Stimulated activated CD4-positive, alpha-beta T cell treated with anti-CD3 and anti-CD28 coated beads, Interleukin-12 subunit alpha, Interleukin-12 subunit beta, amount 100 ng/mL, for 48 hours (primary cell): ENCODE measurements at places on chromosomes 3 and 15.

GRCh38 chr3:76500746-76501275, 539.1 kb upstream of the ROBO2 start:
- DNase-seq = no peak

DNA sequence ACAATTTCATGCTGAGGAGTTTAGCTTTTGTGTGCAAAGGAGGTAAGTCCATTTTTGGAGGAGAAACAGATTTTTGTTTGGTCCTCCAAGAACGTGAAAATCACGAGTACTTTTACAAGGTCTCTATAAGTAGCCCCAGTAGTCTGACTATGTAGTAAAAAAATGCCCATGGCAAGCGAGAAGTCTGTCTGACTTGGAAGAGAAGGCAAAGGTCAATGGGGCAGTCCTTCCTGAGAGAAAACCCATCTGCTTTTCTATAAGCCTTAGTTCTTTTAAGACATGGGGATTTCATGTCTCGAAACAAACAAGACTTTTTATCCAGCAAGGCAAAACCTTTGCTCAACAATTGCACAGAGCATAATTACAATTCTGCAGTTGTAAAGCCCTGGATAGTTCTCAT, 183.2 kb downstream of the GAP43 start:
- DNase-seq = no peak

GRCh38 chr3:2823031-2823430, 287.1 kb downstream of the IL5RA start:
- DNase-seq = no peak

GRCh38 chr3:42490243-42490642, 12.2 kb upstream of the VIPR1 start:
- DNase-seq = no peak

- DNase-seq = peak; percentile 92
Measured at GRCh38 chr3:14431917-14432834, 29.8 kb downstream of the SLC6A6 start.
